ENCODE measurements at places on chromosomes 16 and 17. TPM values are rescaled to one million over a fixed set of nuclear protein-coding genes. Genes with fewer than 3 reads are reported as not detected.

The SEC14L1 gene
- total RNA-seq, result 42.3 TPM

The CHST6 gene
- total RNA-seq, result 6.0 TPM

DNA sequence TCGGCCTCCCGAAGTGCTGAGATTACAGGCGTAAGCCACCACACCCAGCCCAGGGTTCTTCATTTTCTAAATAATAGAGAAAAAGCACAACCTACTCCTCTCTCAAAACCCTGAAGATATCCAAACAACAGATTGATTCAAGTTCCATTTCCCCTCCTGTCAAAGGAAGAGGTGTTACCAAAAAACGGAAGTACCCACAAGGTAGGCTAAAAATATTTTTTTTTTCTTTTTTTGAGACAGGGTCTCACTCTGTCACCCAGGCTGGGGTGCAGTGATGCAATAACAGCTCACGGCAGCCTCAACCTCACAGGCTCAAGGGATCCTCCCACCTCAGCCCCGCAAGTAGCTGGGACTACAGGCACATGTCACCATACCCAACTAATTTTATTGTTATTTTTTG, 18.9 kb downstream of the UTP6 start:
- no peak for DNase-seq

GRCh38 chr17:83153681-83154310, 74.4 kb downstream of the METRNL start:
- DNase-seq, result peak; percentile 64

- no peak for DNase-seq
Observed at GRCh38 chr16:63461248-63461841, 1425.1 kb upstream of the CDH8 start.

DNA sequence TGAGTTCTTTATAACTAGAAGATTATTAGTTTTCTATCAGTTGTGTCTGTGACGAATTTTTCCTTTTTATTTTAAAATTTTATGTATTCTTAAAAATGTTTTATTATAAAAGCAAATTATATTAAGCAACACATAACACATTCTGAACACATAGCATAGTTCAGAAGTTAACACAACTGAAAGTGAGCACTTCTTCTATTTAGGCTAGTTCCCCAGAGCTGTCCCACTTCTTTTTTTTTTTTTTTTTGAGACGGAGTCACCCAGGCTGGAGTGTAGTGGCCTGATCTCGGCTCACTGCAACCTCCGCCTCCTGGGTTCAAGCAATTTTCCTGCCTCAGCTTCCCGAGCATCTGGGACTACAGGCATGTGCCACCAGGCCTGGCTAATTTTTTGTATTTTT, 37.7 kb upstream of the ALDH3A2 start:
- DNase-seq, result no peak

- DNase-seq, result no peak
Observed at GRCh38 chr17:29210879-29211278, 30.7 kb upstream of the MYO18A start.

- no peak for DNase-seq
Observed at GRCh38 chr17:65194670-65195334, 57.6 kb downstream of the RGS9 start.

GRCh38 chr16:3020247-3020603, at the start of gene TNFRSF12A:
TSS of gene TNFRSF12A (plus strand) at chr16:3020368. CDS start at chr16:3020398, 30 bp downstream.
- no peak for DNase-seq

- DNase-seq, result no peak
Observed at GRCh38 chr16:88805340-88805715, 1.7 kb downstream of the CDT1 start.

GRCh38 chr16:66578651-66579531, at the start of gene CMTM2:
TSS of gene CMTM2 (plus strand) at chr16:66579463. CDS start at chr16:66579608, 145 bp downstream.
- DNase-seq, result no peak

DNA sequence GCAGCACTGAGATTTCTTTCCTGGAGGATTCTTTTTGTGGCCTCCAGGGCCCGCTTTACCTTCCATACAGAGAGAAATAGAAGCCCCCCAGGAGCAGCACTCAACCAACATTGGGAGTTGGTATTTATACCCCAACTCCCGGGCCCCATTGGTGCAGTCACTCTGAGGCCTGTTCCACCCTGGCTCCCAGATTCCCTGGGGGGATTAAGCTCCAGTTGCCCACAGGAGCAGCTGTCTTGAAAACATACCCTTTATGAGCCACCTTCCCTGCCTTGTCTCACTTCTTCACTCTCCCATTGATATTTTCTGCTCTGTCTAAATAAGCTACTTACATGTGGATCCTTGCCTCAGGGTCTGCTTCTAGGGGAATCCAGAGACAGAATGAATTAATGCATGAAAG, 167.8 kb downstream of the KATNIP start:
- DNase-seq, result no peak

GRCh38 chr17:19440421-19440820, 29.4 kb downstream of the RNF112 start:
- no peak for DNase-seq

Data from type B pancreatic cell (in vitro differentiated cells).